C1 segment of cervical spinal cord (tissue), 14 donors: ENCODE measurements at places on chromosomes 5 and 9.

GRCh38 chr9:112059145-112059965 lies 115.7 kb downstream of the SUSD1 start:
- peak; percentile 19 for DNase-seq

GRCh38 chr9:132514821-132515220 lies 67.6 kb upstream of the BARHL1 start:
- no peak for DNase-seq

- DNase-seq: no peak
Observed at GRCh38 chr5:133930061-133930812, 38.2 kb downstream of the C5orf15 start.

GRCh38 chr9:10921671-10922070 lies 308.9 kb upstream of the PTPRD start:
- DNase-seq: no peak

- DNase-seq: no peak
Observed at GRCh38 chr5:132214491-132214890, 13.2 kb downstream of the P4HA2 start.

DNA sequence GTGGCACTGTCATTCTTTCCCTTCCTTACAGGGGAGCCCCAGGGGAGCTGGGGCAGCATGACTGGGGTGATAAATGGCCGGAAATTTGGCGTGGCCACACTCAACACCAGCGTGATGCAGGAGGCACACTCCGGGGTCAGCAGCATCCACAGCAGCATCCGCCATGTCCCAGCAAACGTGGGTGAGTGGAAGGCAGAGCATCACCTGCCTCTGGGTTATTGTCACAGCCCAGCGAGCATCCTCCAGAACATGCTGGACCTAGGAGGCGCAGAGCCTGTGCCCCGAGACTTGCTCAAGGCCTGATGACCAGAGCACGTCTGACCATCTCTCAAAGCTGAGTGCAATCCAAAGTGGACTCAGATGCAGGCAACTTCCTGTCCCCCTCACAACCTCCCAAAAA lies 22.2 kb upstream of the ASS1 start:
- DNase-seq: no peak

- no peak for DNase-seq
Observed at GRCh38 chr5:159518371-159518770, 188.1 kb upstream of the IL12B start.

- DNase-seq: no peak
Observed at GRCh38 chr5:145981589-145982571, 45.5 kb downstream of the SH3RF2 start.

- DNase-seq: no peak
Observed at GRCh38 chr9:114709636-114710035, 27.6 kb upstream of the TEX48 start.

DNA sequence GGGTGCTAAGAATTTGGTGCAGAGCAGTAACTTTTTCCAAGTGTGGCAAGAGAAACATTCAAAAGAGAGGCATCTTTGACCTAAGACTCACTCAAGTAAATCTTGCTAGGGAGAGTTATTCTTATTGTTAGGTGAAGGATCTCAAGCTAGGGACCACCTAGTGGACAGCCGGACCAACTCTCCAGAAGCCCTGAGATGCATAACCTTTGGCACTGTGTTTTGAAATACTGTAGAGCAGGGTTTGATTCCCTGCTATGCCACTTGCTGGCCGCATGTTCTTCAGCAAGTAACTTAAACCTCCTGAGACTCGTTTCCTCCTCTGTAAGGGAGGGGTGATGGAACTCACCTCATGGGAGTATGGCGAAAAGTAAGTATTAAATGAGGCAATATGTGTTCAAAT lies 336.1 kb upstream of the ADAMTSL1 start:
- DNase-seq: no peak

GRCh38 chr9:133703591-133704399 lies 34.4 kb downstream of the SARDH start:
- no peak for DNase-seq

DNA sequence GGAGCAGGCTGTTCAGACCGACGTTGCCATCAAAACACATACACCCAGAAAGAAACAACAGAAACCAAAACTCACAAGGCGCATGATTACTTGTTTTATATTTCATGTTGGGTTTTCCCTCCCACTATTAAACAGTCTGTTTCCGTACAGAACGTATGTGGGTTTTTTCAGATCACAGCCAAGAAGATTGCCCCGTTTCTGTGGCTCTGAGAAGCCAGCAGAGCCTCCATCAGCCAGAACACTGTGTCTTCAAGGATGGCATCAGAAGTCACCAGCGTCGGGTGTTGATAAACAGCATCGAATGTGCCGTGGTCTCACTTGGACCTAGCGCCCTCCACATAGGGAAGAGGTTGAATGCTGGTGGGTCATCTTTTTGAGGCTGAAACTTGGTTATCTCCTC lies 42.8 kb downstream of the FAM78A start:
- no peak for DNase-seq

DNA sequence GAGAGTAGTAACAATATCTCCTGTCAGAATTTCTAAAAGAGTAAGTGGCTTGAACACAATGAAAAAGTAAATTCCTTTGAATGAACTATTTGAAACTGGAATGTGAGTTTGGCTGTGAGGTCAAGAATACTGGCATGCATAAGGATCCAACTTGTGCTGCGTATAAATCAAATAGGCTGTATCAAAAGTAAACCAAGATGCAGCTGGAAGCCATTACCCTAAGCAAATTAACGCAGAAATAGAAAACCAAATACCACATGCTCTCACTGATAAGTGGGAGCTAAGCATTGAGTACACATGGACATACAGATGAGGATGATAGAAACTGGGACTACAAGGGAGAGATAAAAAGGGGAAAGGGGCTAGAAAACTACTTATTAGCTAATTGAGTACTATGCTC lies 24.0 kb upstream of the SRFBP1 start:
- DNase-seq: no peak

DNA sequence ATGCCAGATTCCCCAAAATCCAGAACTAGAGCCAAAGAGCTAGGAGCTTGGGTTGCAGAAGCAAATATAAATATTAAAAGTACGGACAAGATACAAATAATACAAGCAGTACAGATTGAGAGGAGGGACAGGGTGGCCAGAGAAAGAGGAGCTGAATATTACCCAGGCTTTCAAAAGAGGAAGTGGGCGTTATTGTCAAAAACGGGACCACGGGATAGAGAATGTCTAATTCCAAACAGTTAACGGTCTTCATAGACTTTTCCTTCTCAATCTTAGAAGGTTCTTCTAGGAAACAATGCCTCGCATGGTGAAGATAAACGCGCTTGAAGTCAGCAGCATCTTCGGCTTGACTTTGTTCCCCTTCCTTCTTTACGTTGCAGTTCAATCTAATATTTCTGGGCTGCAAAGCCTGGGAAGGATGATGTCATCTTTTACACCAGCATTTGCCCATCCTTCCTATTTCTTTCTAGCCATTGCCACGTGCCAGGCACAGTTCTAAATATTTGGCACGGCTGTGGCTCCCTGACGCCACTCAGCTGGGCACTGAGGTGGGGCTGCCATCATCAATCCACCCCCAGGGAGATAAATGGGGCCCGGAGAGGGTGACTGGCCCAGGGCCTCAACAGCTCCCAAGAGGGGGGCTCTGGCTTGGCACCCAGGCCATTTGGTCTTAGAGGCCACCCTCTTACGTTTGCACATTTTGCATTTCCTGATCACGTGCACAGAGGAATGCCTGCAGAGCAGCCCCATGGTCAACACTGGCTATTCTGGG lies 16.3 kb upstream of the OLFM1 start:
- DNase-seq: no peak

GRCh38 chr9:18060269-18060934 lies 413.6 kb upstream of the ADAMTSL1 start:
- no peak for DNase-seq

DNA sequence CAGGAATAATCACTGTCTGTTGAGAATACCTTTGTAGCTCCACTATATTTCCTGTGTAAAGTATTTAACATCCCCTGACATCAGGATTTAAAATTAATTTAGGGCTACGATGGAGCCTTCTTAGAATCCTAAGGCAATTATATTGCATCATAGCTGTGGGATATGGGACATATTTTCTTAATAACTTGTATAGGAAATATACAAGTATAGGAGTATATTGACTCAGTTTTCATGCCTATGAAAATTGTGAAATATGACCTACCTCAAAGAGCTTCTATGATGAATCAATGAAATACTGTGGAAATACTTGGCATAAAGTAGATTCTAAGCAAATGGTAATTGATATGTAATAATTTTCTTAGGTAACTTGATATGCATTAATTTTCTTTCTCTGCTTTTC lies 221.0 kb upstream of the KLF4 start:
- no peak for DNase-seq

DNA sequence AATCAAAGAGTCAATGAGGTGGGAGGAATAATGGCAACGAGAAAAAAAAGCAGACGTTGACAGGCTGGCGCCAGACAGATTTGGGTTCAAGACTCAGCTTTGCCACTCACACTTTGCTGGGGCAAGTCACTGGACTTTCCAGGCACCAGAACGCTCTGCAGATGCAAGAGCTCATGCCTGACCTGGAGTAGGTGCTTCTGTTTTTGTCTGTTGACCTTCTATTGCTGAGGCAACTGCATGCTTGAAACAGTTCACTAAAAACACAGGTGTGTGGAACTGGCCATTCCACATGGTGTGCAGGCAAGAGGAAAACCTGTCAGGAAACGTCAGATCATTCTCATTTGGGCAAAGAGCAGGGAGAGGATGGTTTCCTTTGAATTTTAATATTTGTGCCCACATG lies 161.2 kb upstream of the SMIM23 start:
- no peak for DNase-seq

GRCh38 chr5:142825378-142826089 lies 55.4 kb downstream of the ARHGAP26 start:
- no peak for DNase-seq

DNA sequence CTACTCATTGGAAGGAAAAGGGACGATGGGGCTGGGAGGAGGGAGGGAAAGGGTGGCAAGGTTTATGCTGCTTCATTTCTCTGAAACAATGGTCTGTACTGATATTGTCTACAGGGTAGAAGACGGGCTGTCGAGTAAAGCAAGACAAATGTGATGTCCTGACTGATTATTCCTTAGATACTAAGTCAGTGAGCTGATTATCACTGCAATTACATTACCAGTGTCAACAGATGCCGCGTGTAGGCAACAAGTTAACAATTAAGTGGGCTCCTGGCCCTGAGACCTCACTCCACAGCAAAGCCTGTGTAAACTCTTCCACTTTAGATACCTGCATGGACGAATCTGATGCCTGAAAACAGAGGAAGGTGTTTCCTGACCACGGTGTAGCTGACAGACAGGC lies 602.8 kb downstream of the IRX1 start:
- no peak for DNase-seq

- DNase-seq: no peak
Observed at GRCh38 chr5:149938791-149939358, 5.7 kb downstream of the PDE6A start.

DNA sequence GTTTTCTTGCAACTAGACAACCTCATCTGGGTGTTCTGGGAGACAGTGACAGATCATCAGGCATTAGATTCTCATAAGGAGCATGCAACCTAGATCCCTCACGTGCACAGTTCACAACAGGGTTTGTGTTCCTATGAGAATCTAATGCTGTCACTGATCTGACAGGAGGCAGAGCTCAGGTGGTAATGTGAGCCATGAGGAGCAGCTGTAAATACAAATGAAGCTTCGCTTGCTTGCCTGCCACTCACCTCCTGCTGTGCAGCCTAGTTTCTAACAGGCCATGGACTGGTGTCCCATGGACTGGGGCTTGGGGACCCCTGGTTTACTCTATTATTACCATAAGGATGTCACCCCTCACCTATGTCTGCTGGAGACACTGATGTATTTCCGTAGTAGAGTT lies 166.8 kb downstream of the PSAT1 start:
- no peak for DNase-seq

GRCh38 chr5:140398379-140398811 lies 3.2 kb upstream of the ANKHD1 start:
- DNase-seq: no peak

GRCh38 chr5:41065691-41066335 lies 5.3 kb downstream of the MROH2B start:
- DNase-seq: no peak

- DNase-seq: no peak
Observed at GRCh38 chr9:81320909-81321482, 368.4 kb downstream of the TLE1 start.

DNA sequence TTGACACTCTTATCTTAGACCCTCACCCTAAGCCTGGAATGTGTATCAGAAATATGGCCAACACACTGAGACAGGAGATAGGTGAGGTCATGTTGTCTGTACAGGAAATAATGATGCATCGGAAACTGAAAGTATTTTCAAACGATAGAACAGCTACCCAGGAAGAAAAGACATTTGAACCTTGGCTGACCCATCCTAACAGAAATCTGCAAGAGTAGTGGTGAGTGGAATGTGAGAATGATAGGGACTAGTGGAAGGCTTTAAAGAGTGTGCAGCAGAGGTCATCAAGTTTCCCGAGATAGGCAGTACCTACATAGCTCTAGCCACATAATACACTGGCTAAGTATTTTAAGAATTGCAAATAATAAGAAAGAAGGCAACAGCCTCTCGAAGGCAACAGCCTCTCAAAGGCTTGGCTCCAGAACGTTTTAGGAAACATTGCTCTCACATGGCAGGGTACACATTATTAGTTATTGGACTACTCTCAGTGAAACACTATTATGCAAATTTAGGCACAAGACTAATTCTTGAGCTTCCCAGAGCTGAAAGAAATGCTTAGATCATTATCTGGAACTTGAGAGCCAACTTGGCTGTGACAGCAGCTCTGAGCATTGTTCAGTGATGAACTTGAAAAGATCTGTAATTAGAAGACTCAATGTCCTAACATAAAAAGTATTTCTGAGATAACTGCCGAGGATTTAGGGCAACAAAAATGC lies 133.1 kb upstream of the FBXL7 start:
- DNase-seq: no peak

DNA sequence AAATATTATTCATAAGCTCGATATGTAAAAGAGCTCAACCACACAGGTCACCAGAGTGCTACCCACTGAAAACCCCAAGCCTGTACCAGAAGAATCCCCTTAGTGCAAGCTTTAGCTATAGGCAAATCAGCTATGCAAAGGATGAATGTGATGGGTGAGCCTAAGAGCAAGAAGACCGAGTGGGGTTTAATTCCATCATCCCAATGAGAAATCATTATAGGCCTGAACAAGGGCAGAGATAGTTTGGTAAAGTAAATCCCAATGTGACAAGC lies 21.8 kb downstream of the ELOVL7 start:
- no peak for DNase-seq

DNA sequence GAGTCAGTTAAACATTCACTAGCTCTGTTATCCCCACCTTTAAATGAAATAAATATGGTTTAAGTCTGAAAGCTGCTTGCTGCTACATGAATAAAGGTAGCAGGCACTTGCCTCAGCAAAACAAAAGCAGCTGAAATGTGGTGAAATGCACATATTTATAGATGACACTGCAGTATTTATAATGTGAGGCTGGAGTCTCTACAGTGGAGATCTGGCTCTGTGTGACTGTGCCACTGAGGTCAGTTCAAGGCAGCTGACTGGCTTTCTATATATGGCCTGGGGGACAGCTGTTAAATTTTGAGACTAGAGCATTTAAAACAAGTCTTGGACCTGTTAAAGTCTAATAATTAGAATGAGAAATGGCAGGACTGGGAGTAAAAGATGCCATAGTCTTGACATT lies 859.6 kb upstream of the SEMA6A start:
- DNase-seq: no peak

GRCh38 chr9:136691316-136692184 lies 4.3 kb upstream of the AGPAT2 start:
- DNase-seq: no peak

- DNase-seq: no peak
Observed at GRCh38 chr5:67515762-67516161, 319.2 kb upstream of the CD180 start.
